ENCODE measurements at places on chromosomes 3 and 15.

DNA sequence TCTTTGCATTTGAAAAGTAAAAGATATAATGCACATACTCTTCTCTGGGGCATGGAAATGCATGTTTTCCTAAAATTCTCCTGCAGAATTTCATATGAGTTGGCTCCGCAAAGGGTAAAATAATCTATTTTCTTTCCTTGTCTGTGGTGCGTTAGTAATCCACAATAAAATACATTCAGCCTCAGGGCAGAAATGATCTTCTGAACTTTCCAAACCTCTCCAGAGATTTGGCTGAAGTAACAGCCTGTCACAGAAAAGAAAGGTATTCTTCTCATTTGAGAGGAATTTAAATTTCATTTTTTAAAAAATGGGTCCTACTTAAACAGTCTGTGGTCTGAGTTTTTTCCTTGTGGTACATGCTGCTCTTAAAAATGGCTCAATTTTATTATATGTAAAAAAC, 182.7 kb upstream of the DCBLD2 start:
- no peak for DNase-seq

DNA sequence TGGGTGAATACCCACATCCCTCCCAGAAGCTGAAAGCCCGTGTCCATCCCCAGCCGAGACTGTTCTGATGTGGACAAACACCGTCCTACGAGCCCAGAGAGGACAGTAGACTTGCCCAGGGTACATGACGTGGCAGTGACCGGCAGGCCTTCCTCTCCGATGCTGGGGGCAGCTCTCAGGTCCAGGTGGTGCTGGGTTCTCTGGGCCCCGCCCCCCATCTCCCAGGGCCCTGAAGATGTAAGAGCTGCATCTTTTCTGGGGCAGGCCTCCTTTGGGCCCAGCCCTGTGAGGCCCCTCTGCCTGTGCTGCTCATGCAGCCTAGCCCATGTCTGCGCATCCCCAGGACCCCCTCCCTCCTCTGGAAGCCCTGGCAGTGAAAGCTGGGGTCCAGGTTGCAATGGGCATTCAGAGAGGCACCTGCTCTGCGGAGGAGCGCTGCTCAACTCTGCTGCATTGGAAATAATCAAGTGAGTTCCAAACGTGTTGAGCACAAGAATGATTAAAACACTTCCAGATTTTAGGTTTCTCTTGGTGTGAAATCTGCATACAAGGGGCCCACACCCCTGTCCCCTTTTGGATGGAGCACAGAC, 71.9 kb downstream of the FBLN2 start:
- no peak for DNase-seq

GRCh38 chr15:52789601-52790168, 451 bp downstream of the ONECUT1 start:
- peak; percentile 10 for DNase-seq

- DNase-seq, result no peak
Observed at GRCh38 chr3:45148921-45149320, 2.7 kb upstream of the CDCP1 start.

DNA sequence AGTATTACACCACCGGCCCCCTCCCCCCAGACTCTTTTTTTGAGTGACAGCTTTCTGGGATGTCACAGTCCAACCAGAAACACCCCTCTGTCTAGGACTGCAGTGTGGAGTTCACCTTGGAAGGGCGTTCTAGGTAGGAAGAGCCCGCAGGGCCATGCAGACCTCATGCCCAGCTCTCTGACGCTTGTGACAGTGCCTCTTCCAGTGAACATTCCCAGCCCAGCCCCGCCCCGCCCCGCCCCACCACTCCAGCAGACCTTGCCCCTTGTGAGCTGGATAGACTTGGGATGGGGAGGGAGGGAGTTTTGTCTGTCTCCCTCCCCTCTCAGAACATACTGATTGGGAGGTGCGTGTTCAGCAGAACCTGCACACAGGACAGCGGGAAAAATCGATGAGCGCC, 63.6 kb downstream of the AAGAB start:
- peak; percentile 0 for DNase-seq

All from IMR-90 (cell line).